PC-3 (cell line): ENCODE measurements at places on chromosomes 6 and 20.

DNA sequence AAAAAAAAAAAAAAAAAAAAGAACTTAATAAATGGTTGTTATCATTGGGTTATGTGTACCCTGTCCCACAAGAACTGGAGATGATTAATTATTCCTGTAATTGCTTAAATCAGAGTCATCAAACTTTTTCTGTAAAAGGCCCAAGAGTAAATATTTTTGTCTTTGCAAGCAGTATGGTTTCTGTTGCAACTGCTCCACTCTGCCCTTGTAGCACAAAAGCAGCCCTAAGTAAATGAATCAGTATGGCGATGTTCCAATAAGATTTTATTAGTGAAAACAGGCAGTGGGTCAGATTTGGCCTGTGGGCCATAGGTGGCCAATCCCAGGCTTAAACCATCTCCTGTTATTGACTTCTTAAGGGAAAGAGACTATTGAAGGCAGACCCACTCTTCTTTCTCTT is 252.7 kb downstream of the TSHZ2 start:
- DNase-seq: no peak

DNA sequence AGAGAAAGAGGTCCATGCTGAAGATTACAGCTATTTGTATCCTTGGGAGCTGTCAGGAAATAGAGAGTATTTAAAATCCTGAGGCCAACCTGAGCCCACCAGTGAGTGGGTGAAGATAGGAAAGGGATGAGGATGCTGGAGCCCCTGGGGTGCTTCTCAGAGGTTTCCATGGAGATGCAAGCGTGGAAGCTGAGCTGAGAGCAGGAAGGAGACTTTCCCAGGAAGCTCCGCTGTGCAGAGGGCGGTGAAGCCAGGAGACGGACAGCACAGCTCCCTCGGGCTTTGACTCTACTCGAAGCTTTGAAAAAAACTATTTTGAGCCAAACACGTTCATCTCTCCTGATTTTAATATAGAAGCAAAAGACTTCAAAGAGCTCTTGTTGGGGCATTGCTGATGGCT is 222.1 kb downstream of the SMOC2 start:
- no peak for DNase-seq

DNA sequence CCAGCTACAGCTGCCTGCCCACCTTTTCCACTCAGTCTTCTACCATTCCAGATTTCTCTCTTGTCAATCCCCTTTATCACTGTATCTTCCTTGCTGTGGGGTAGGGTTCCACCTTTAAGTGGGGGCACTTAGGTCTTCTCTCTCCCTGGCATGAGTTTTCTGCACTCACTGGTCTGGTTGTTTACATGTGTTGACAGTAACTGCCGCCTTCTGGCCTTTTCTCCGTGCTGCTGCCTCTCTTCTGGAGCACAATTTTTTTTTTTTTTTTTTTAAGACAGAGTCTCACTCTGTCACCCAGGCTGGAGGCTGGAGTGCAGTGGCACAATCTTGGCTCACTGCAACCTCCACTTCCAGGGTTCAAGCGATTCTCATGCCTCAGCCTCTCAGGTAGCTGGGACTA is 12.0 kb downstream of the RNF114 start:
- no peak for DNase-seq

- no peak for DNase-seq
These were observed 13.3 kb upstream of the SPDEF start for GRCh38 chr6:34569361-34569973.

GRCh38 chr6:154488802-154489437 is 21.6 kb downstream of the CNKSR3 start:
- peak; percentile 62 for DNase-seq

DNA sequence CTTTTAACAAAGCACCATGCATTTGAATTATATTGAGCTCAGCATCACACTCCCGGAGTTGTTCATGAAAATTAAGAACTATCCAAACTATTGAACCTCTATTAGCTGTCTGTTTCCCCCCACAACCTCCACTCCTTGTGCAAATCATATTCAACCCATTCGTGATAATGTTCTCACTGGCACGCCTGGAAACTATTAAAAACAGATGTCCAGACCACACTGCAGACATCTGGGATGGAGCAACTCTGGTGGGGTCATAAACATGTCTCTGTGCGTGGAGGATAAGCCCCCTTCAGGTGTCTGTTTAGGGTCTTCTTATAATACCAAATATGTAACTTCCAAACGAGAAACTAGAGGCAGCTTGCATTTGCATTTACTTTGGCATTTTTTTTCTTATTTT is 193.7 kb downstream of the TFAP2A start:
- DNase-seq: no peak

DNA sequence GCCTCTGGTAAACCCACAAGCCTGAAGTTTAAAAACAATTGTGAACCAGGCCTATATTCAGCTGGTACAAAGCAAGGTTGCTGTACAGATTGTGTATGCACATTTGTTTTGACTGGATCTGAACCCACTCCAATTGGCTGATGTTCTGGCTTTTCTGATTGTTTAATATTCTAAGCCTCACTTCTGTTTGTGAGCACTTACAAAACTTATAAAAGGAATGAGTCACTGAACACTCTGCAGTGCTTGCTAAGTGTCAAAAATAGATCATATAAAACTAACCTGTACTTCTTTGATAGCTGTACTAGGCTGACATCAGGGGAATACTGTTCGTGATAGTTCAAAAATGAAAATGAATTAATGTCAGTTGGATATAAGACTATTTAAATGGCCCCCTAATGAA is 12.1 kb downstream of the COL21A1 start:
- DNase-seq: peak; percentile 60
